ENCODE measurements at places on chromosomes 2 and 18.

GRCh38 chr2:240687741-240688552 is 3.7 kb upstream of the AQP12A start:
- no peak for DNase-seq

GRCh38 chr18:2656237-2656980 is 883 bp downstream of the SMCHD1 start:
- no peak for DNase-seq

DNA sequence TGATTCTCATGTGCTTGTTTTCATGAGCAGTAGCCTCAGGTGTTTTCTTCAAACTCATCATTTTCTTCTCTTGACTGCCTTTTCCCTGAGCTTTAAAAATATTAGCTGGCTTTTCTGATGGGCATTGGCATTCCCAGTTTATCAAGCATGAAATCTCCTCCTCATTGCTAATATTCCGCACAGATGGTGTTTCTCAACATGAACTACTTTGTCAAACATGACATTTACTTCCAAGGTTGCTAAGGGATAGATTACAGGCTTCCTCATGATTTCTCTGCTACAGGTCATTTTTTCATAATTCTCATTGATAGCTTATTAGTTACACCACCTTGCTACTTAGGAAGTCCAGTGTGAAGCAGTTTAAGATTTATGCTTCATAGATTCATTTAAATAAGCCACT is 1116.9 kb upstream of the CNTNAP5 start:
- no peak for DNase-seq

DNA sequence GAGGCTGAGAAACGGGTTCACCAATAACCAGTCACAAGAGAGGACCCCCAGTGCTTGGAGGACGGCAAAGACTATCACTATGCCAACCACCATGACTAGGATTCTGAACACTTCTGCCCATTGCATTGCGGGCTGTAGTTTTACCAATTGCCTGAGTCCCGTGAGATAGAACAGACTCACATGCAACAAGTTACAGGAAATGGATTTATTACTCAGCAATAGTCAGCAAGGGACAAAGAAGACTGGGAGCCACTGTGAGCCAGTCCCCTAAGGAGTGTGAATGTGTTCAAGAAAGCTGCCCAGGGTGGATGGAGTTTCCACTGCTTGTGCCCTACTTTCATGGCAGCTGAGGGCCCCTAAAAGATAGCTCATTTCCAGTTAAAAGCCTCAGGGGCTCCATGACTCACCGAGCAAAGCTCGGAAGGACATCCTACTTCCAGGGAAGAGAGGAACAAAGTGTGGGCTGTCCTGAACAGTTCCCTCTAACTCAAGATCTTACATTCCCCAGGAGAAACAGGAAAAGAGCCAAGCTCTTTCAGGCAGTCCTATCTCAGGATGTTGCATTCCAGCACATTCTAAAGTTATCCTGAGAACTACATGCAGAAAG is 54.4 kb downstream of the SLC4A3 start:
- DNase-seq: no peak

- no peak for DNase-seq
Measured at GRCh38 chr2:67451086-67451832, 54.1 kb downstream of the ETAA1 start.

DNA sequence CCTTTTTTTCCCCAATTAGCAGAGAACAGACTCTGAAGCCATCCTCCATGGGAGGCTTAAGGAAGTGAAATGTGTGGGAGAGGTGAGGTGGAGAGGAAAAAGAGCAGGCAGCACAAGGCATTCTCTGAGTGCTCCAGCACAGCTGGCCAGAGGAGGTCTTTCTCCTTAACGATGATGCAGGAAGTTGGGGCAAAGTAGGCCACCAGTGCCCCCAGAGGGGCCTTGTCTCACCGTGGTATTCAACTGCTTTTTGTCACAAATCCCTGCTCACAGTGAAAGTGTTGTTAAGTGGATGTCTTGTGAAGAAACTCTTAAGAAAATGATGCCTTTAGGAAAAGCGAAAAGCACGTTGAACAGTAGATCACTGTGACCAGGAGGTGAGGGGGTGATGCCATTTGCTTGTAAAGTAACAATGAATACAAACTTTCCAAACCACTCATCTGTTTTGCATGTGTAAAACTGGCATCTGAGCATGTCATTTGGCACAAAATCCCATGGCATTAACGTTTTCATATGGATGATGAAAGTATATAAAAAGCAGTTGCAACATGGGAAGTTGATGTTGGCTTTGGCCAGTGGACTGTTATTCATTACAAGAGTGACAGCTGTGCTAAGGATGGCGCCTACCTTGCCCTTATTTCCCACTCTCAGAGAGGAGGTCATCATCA is 49.2 kb upstream of the CDC42EP3 start:
- DNase-seq: no peak

- DNase-seq: no peak
Measured at GRCh38 chr18:36729197-36729596, 99.6 kb downstream of the TPGS2 start.

GRCh38 chr2:205352593-205352992 is 329.7 kb upstream of the NRP2 start:
- DNase-seq: no peak

DNA sequence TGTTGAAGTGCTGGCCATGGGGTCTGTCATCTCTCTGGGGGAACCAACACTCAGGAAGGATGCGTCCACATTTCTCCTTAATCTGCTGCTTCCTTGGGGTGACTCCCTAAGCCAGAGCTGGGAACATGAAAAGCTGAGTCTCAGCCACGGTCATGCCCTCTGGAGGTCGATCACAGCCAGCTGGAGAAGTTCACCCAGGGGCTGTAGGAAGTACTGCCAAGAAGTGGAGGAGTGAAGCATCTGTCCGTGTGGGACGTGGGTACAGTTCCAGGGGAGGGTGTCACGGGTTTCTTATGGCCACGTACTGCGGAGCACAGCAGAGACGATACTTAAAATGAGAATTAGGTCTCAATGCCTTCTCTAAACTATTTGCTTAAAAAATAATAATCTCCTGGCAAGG is 42.4 kb upstream of the IGFBP2 start:
- DNase-seq: no peak

- no peak for DNase-seq
Measured at GRCh38 chr2:149894226-149894625, 306.7 kb upstream of the MMADHC start.

- no peak for DNase-seq
Measured at GRCh38 chr2:236774171-236774570, 204.5 kb downstream of the ACKR3 start.
